ENCODE measurements at places on chromosomes 6 and 20.

DNA sequence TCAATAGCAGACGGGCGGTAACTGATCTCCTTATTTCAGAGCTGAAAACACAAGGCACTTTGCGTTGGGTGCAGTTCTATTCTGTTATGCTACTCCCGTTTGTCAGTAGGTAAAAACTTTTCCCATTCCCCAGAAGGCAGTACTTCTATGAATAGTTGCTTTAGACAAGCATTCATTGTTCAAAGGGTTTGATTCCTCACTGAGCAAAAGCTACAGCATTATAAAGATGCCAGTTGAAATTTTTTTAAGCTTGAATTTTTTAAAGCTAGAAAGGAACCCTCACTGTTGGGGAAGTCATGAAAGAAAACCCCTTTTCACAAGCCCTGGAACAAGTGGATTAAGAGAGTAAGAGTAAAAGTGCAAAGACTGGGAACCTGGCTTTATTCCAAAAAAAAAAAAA, 42.3 kb downstream of the FUT9 start:
- no peak for DNase-seq

- no peak for DNase-seq
Measured at GRCh38 chr6:13918686-13919250, 6.0 kb upstream of the RNF182 start.

GRCh38 chr20:39206899-39207564, 244.9 kb downstream of the DHX35 start:
- DNase-seq = no peak

- no peak for DNase-seq
Measured at GRCh38 chr20:41398408-41398807, 31.8 kb upstream of the EMILIN3 start.

DNA sequence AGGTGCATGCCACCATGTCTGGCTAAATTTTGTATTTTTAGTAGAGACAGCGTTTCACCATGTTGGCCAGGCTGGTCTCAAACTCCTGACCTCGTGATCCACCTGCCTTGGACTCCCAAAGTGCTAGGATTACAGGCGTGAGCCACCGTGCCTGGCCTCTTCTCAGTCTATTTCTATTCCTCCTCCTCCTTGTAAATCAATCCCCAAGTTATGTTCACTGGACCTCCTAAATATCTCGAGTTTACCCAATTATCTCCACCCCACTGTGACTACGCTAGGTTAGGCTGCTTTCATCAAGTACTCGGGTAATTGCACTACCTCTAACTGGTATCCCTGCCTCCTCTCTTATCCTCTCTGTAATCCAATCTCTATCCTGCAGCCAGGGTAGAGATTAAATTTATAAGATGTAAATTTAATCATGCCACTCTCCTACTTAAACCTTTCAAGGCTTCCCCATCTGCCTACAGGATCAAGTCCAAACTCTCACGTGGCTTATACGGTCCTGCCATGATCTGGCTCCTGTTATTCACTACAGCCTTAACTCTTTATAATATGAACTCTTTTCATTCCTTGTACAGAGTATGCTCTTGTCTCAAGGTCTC, 837 bp upstream of the MAD2L1BP start:
- no peak for DNase-seq

GRCh38 chr6:148799647-148800046, 52.8 kb downstream of the UST start:
- DNase-seq = no peak

DNA sequence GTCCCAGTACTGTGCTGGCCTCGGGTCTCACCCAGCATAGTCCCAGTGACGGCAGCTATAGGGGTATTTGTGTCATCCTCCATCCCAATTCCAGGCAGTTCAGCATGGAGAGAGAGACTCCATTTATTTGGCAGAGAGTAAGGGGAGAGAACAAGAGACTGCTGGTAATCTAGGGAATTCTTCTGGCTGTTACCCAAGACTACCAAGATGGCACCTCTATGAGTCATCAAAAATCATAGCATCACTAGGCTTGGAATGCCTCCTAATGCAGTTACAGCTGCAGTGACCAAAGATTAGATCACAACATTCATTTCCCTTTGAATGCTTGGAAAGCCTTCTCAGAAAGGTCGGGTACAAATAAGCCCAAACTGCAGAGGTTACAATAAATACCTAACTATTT, 660.4 kb upstream of the FLRT3 start:
- DNase-seq = no peak

- no peak for DNase-seq
Measured at GRCh38 chr6:112881828-112882780, 535.0 kb downstream of the RFPL4B start.

All from T47D (cell line).